ENCODE measurements at places on chromosomes 13 and 19. TPM values are rescaled to one million over a fixed set of nuclear protein-coding genes. Genes with fewer than 3 reads are reported as not detected.

The ZFP14 gene
- 5.2 TPM for total RNA-seq

The TUBGCP3 gene
- total RNA-seq, result 20.7 TPM

The FFAR2 gene
- total RNA-seq, result not detected

The NEK5 gene
- 0.34 TPM for total RNA-seq

The RNF225 gene
- total RNA-seq, result not detected

Data from dermis lymphatic vessel endothelial cell (primary cell).